ENCODE measurements at places on chromosomes 13 and 19.
A peak's percentile ranks its signal among the peaks of the same experiment; 100 is the strongest.

DNA sequence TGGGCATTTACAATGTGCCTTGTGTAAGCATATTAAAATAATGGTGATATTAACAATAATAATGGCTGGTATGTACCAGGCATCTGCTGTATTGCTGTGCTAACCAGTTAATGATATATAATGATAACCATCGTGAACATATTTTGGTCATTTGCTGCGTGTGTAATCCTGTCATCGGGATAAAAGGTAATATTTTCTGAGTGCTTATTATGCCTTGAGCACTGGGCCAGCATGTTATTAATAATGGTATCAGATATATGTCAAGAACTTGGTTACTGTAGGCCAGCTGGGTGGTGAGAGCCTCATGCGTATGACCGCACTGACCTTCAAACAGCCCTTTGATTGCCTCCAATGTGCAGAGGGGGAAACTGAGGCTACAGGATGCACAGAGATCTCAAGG is 22.2 kb upstream of the FXYD3 start:
- DNase-seq: no peak

DNA sequence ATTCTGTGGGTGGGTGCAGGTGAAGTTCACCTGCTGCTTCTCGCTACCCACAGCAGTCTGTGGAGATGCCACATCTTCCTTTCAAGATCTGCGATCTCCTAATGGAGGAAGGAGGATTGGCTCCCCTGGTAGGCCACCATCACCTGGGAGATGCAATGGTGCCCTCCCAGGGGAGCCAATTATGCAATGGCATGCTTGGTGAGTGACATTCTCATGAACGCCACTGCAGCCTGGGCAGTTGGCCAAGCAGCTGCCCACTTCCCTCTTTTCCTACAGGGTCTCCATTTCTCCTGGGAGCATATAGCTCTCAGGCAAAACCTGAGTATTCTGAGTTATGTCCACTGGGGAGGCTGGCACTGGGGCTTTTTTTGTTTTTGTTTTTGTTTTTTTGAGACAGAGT is 83.5 kb upstream of the KCTD15 start:
- DNase-seq: no peak

GRCh38 chr19:13597640-13598039 is 91.4 kb upstream of the CACNA1A start:
- peak; percentile 18 for DNase-seq

- no peak for DNase-seq
Observed at GRCh38 chr19:43725468-43725867, 9.6 kb downstream of the IRGC start.

GRCh38 chr19:42076380-42076944 is 496 bp downstream of the ZNF574 start:
- DNase-seq: peak; percentile 22

- DNase-seq: no peak
Observed at GRCh38 chr13:21232599-21232998, 56.1 kb downstream of the MRPL57 start.

DNA sequence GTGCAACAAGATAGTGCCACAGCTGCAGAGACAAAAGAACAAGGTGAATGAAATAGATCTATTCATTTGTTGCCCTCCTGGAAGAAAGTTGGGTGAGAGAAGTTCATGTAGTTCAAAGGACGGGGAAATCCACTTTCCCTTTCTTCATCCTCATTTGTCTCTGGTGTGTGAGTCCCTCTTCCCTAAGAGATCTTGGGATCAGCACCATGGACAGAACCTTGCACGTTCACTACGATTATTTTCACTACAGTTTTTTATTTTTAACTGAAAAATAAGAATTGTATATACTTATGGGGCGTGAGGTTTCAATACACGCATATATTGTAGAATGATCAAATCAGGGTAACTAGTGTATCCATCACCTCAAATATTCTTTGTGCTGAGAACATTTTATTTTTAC is 29.2 kb downstream of the NLRP5 start:
- no peak for DNase-seq

- no peak for DNase-seq
Observed at GRCh38 chr19:10818301-10819123, 17.5 kb downstream of the TMED1 start.

DNA sequence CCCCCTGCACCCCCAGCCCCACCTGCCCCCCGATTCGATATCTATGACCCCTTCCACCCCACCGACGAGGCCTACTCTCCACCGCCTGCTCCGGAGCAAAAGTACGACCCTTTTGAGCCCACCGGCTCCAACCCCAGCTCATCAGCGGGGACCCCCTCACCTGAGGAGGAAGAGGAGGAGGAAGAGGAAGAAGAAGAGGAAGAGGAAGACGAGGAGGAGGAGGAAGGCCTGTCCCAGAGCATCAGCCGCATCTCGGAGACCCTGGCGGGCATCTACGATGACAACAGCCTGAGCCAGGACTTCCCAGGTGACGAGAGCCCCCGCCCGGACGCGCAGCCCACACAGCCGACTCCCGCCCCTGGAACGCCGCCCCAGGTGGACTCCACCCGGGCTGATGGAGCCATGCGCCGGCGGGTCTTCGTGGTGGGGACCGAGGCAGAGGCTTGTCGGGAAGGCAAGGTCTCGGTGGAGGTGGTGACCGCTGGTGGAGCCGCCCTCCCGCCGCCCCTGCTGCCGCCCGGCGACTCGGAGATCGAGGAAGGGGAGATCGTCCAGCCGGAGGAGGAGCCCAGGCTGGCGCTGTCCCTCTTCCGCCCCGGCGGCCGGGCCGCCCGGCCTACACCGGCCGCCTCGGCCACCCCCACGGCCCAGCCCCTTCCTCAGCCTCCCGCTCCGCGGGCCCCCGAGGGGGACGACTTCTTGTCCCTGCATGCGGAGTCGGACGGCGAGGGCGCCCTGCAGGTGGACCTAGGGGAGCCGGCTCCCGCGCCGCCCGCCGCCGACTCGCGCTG is 9.2 kb downstream of the SCAF1 start:
- DNase-seq: no peak
